Memory B cell (primary cell): ENCODE measurements at places on chromosomes 6 and 20.

GRCh38 chr6:27862396-27863066, 49.7 kb downstream of the OR2B2 start:
- DNase-seq, result no peak
- peaks cover 17% of the 10 kb centered on the region for H3K4me1 ChIP-seq
- H3K27ac ChIP-seq, result no peak overlapping the region
- H3K4me3 ChIP-seq, result no peak overlapping the region

DNA sequence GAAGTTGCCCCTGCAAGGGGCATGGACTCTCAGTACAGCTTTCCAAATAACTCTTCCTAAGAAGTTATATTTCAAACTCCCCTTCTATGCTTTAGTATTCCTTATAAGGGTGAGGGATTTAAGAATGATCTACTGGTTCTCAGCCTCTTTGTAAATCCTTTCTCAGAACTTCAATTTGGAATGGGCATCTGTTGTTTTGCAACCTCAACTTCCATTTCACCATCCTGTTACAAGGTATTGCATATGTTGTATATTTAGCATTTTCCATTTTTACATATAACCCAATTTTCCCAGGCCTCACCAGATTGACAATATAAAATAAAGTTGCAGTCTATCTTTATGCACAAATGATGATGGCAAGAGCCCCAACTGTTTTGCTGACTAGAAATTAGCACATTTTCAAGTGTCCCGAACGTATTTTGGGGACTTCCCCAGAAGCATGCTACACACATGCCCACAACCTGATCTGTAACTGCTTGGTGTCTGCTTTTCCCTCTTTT, 154.9 kb upstream of the CARMIL1 start:
- peaks cover 9% of the 10 kb centered on the region for H3K4me1 ChIP-seq
- H3K27me3 ChIP-seq, result no peaks in the 10 kb centered on the region
- DNase-seq, result no peak
- H3K4me3 ChIP-seq, result no peak overlapping the region

- H3K4me1 ChIP-seq, result no peaks in the 10 kb centered on the region
- no peaks in the 10 kb centered on the region for H3K27me3 ChIP-seq
- no peak overlapping the region for H3K4me3 ChIP-seq
- no peak for DNase-seq
- H3K36me3 ChIP-seq, result no peaks in the 10 kb centered on the region
These were observed 298.6 kb downstream of the TAF4 start for GRCh38 chr20:61766921-61767610.

DNA sequence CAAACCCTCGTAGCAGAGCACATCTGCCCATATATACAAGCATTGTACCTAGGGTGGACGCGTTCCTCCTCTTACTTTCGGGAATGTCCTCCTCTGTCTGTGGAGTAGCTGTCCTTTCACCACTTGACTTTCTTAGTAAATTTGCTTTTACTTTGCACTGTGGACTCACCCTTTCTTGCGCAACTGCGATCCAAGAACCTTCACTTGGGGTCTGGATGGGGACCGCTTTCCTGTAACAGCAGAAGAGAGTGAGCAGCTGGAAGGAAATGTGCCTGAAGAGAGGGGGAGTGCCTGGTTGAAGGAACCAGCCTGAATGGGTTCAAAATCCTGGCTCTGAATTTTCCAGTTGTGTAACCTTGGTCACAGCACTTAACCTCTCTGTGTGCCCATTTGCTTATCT, 40.1 kb upstream of the PMEPA1 start:
- no peak overlapping the region for H3K27ac ChIP-seq
- no peak overlapping the region for H3K4me3 ChIP-seq
- no peaks in the 10 kb centered on the region for H3K36me3 ChIP-seq
- H3K27me3 ChIP-seq, result peaks cover 22% of the 10 kb centered on the region
- DNase-seq, result no peak

DNA sequence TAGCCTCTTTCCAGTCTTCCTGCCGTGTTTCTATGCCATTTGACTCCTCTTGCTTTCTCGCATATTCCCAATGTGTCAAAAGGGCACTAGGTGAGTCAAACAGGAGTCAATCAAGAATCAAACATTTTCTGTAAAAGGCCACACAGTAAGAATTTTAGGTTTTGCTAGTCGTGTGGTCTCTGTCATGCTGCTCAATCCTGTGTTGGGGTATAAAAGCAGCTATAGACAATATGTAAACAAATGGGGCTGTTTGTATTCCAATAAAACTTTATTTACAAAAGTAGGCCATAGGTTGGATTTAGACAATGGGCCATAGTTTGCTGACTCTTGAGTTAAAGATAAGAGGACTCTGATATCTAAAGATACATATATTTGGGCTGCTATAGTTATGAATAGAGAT, 235.4 kb upstream of the BTBD3 start:
- H3K4me3 ChIP-seq, result no peak overlapping the region
- H3K36me3 ChIP-seq, result no peaks in the 10 kb centered on the region
- no peak overlapping the region for H3K27ac ChIP-seq
- DNase-seq, result no peak

DNA sequence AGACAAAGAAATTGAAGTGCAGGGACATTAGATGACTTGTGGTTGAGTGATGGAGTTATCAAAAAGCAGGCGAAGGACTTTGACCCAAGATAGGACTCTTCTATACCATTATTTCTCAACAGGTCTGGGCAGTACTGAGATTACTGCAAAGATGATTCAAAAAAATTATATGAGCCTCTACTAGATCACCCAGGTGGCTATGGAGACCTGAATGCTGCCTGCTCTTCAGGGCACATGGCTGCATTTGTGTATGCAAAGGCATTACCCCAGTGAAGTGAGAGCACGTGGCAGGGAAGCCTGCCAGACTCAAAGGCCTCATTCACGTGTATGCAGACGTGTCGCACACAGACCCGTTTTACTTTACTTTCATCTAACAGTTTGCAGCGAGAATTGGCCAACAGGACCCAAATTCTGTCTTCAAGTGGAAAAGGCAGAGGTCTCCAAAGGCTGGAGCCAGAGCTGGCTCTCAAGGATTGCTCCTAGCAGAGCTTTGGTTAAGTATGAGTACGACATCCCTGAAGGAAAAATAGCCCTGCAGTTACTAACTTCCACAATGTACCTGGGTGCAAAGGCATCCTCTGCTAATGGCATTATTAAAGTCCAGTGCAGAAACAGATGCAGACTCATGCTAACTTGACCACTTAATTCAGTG, 113.8 kb upstream of the ARMC2 start:
- peaks cover 14% of the 10 kb centered on the region for H3K27me3 ChIP-seq
- no peaks in the 10 kb centered on the region for H3K36me3 ChIP-seq
- H3K27ac ChIP-seq, result no peak overlapping the region
- H3K4me3 ChIP-seq, result no peak overlapping the region
- peaks cover 9% of the 10 kb centered on the region for H3K4me1 ChIP-seq
- DNase-seq, result no peak

DNA sequence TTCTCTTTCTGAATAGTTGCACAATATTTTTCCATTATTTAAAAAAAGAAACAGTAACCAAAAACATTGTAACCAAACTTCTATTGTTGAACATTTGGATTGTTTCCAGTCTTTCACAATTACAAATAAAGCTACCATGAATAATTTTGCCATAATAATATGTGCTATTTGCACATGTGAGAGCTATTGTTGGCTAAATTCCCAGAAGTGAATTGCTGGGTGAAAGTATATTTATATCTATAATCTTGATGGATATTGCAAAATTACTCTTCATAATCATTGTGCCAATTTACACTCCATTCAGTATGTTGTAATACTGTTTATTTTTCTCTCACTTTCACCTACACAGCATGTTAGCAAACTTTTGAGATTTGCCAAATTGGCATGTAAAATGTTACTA, 36.6 kb upstream of the SLC22A16 start:
- H3K27ac ChIP-seq, result no peak overlapping the region
- H3K4me1 ChIP-seq, result no peaks in the 10 kb centered on the region

DNA sequence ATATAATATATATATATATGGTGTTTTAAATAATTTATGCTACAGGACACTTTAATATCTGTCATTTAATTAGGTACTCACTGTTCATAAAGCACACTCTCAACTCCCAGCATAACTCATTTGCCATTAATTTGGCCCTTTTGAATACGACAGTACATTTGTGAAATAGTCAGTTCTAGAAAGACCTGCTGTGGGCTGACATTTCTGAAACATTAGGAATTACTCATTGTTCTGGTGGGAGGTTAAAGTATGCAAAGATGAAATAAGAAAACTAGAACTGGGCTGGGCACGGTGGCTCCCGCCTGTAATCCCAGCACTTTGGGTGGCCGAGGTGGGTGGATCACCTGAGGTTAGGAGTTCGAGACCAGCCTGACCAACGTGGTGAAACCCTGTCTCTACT, 497.5 kb downstream of the UTRN start:
- DNase-seq, result no peak
- no peaks in the 10 kb centered on the region for H3K27me3 ChIP-seq
- peaks cover 31% of the 10 kb centered on the region for H3K36me3 ChIP-seq
- H3K27ac ChIP-seq, result no peak overlapping the region
- H3K4me1 ChIP-seq, result peaks cover 3% of the 10 kb centered on the region

- DNase-seq, result no peak
- no peak overlapping the region for H3K4me3 ChIP-seq
- H3K27ac ChIP-seq, result no peak overlapping the region
- no peaks in the 10 kb centered on the region for H3K27me3 ChIP-seq
These were observed 152.4 kb upstream of the MAN1A1 start for GRCh38 chr6:119501798-119502483.

- H3K36me3 ChIP-seq, result peaks cover 3% of the 10 kb centered on the region
- H3K4me3 ChIP-seq, result no peak overlapping the region
- H3K27me3 ChIP-seq, result peaks cover 23% of the 10 kb centered on the region
- no peak for DNase-seq
- no peaks in the 10 kb centered on the region for H3K4me1 ChIP-seq
These were observed 19.7 kb downstream of the ADTRP start for GRCh38 chr6:11758878-11759277.

- no peak for DNase-seq
- H3K27me3 ChIP-seq, result peaks cover 18% of the 10 kb centered on the region
- H3K36me3 ChIP-seq, result no peaks in the 10 kb centered on the region
- H3K4me1 ChIP-seq, result peaks cover 9% of the 10 kb centered on the region
These were observed 269.5 kb upstream of the ARID1B start for GRCh38 chr6:156507656-156508055.

DNA sequence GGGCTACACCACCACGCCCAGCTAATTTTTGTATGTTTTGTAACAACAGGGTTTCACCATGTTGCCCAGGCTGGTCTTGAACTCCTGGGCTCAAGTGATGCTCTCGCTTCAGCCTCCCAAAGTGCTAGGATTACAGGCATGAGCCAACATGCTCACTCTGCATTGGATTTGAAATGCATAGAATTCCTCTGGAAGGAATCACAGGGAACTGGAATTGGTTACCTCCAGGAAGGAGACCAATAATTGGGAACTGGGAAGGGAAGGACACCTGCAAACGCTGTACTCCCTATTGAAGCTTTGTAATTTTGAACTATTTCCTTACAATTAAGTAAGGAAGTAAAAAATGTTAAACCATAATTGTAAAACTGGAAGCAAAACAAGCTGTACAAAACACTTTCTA, 12.3 kb upstream of the TP53INP2 start:
- H3K36me3 ChIP-seq, result no peaks in the 10 kb centered on the region
- no peaks in the 10 kb centered on the region for H3K4me1 ChIP-seq
- no peak overlapping the region for H3K4me3 ChIP-seq
- peaks cover 2% of the 10 kb centered on the region for H3K27me3 ChIP-seq
- DNase-seq, result no peak

DNA sequence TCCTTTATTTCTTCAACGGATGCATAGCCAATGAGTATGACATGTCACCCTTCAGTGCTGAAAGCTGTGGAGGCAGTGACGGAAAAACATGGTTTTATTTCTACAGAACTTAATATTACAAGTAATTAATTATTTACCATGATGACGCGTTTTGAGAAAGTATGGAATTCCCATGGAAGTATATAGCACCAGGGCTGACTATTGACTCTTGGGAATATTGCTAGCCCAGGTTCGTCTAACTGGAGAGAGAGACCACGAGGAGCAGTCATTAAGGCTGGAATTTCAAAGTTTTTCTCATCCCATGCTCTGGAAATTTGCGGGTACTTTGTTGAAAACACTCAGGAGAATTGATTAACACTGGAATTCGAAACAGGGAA, 155.2 kb upstream of the PRSS16 start:
- no peak for DNase-seq
- H3K36me3 ChIP-seq, result peaks cover 2% of the 10 kb centered on the region
- no peak overlapping the region for H3K4me3 ChIP-seq
- no peak overlapping the region for H3K27ac ChIP-seq
- peaks cover 14% of the 10 kb centered on the region for H3K4me1 ChIP-seq

GRCh38 chr20:38472513-38473366, at the start of gene RALGAPB:
Gene RALGAPB (plus strand): TSS chr20:38472843. CDS start chr20:38488433, 15,590 bp downstream.
- DNase-seq, result peak; percentile 93
- no peaks in the 10 kb centered on the region for H3K27me3 ChIP-seq
- H3K4me3 ChIP-seq, result peak within 1 kb of the TSS; percentile 87
- H3K36me3 ChIP-seq, result no peaks in the 10 kb centered on the region
- H3K27ac ChIP-seq, result peak within 1 kb of the TSS; percentile 88

GRCh38 chr6:149217466-149217888, 100.0 kb upstream of the TAB2 start:
- H3K27ac ChIP-seq, result no peak overlapping the region
- no peaks in the 10 kb centered on the region for H3K36me3 ChIP-seq
- no peaks in the 10 kb centered on the region for H3K27me3 ChIP-seq
- no peak overlapping the region for H3K4me3 ChIP-seq

GRCh38 chr6:80618953-80619352, 512.5 kb downstream of the BCKDHB start:
- H3K4me3 ChIP-seq, result no peak overlapping the region
- H3K4me1 ChIP-seq, result no peaks in the 10 kb centered on the region
- no peaks in the 10 kb centered on the region for H3K36me3 ChIP-seq
